NCI-H187 (cell line): ENCODE measurements at places on chromosomes 1 and 21.

DNA sequence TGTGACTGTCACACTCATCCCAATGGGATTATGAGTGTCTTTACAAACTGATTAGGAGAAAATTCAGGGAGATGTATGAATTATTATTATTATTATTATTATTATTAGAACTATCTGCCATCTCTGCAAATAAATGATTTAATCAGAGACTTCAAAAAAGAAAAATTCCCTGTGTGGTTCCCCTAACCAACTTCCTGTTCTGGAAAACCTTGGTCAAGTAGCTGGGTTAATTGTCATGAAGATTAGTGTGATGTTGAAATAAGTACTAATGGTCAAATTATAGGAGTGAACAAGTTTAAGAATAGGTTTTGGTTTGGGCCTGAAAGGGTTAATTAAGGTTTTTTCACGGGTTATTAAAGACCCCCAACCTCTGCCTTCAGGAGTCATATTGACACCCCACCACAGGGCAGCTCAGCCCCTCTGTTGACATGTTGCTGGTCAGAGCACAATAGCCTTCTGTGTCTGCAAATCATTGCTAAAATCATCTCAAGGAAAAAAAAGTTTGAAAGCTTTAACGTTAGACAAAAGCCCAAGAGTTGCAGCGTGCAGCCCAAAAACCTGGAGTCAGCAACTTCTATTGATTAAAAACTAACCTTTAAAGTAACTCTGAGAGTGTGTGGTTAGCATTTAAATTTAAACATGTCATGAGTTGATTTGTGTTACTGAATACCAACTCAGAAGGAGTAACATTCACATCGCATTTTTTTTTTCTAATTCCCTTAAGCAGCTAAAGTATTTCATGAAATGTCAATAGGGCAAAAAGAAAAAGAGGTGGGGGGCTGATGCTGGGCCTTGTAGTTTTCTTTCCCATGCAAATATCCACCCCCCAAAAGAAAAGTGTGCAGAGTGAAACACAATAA, 272.5 kb downstream of the TM2D1 start:
- no peak for DNase-seq

GRCh38 chr1:197778366-197778945, 3.2 kb upstream of the DENND1B start:
- DNase-seq: no peak

DNA sequence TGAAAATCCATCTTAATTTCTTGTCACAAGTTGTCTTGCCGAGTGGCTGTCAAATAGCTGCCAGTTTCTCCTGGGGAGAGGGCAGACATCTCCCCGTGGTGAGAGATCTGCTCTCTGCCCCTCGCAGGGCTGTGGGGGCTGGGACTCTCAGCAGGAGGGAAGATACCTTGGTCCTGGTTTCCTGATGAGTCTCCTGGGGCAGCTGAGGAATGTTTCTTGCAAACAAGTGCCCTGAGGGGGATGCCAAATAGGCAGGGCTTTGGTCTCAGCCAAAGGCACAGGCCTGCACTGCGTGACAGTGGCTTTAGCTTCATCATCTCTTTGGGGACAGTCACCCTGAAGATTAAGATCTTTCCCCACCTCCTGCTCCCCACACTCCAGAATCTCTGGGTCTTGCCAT, 40.9 kb downstream of the SYT6 start:
- DNase-seq: no peak

DNA sequence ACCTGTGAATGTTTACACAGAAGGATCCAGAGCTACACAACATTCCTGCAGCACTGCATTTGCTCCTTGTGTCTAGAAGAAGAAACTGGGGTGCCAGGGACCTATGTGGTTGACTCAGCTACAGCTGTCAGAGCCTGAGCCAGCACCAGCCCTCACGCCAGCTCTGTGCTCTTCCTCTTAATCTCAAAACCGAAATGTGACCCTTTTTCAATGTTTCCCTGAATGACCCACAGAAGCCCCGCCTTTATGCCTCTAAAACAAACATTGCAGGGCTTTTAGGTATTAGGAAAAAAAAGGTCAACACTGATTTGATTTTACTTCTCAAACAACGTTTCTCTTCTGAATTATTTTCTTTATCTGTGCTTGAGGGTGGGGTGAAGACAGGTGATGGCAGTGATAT, 260.5 kb downstream of the DYRK1A start:
- no peak for DNase-seq

- DNase-seq: no peak
Measured at GRCh38 chr1:206982216-206982615, 12.0 kb upstream of the FCAMR start.

GRCh38 chr1:200795156-200795555, 56.5 kb downstream of the CAMSAP2 start:
- no peak for DNase-seq

DNA sequence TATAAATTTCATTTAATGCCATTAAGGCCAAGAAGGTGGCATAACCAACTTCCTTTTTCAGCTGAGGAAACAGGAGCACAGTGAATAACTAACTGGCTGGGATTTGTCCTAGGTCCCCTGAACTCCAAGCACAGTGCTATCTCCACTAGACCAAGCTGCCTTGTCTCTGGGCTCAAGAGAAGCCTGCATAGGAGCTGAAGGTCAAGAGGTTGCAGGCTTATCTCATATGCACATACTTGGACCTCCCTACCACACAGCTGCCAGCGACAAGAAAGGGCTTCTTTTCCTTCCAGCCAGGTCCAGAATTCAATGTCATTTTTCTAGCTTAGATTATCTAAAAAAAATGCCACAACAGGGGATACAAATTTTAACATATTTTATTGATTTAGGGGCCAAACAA, 27.1 kb downstream of the AK2 start:
- no peak for DNase-seq

- DNase-seq: no peak
Measured at GRCh38 chr1:209633335-209633997, 18.8 kb downstream of the LAMB3 start.

DNA sequence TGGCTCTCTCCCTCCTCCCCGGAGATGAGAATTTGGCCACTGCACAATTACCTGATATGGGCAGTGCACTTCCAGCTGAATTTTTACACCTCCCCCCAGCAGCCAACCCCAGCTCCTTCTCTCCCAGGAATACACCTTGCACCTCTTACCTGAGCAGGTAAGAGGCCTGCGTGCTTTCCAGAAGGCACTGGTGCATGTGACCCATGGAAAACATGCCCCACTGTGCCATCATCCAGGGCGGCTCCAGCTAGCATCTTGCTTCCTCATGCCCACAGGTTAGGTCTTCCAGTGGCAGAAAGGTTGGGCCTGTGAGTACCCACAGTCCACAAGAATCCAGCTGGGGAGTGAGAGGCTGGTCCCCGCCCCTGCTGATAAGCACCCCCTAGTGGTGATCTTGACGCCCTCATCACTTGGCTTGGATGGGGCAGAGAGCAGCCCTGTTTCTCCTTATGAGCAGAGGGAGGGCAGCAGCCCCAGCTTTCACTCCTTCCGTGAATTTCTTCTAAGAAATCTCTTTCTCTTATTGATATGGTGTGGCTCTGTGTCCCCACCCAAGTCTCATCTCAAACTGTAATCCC, 57.8 kb downstream of the EDARADD start:
- DNase-seq: no peak

GRCh38 chr1:186404454-186405051, 28.9 kb downstream of the ODR4 start:
- DNase-seq: no peak

- no peak for DNase-seq
Measured at GRCh38 chr1:215526147-215526845, 40.8 kb upstream of the KCTD3 start.

- no peak for DNase-seq
Measured at GRCh38 chr1:179303200-179303785, 9.7 kb downstream of the SOAT1 start.

- DNase-seq: no peak
Measured at GRCh38 chr1:43464681-43465504, 11.2 kb upstream of the HYI start.

DNA sequence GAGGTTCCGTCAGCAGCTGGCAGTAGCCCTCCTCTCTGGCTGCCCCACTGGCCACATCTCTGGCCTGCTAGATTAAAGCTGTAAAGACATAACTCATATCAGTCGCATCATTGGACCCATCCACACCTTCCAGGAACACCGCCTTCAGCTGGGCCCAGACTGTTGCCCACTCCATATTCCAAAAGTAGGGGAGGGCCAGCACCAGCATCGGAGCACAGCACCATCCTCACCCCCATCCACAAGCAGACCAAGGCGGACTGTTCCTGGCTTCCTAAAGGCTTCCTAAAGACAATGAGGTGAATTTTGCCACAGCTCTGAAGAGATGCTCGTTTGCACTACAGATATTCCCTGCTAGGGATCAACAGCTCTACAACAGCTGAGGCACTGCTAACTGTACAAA, 3.5 kb downstream of the SHISA4 start:
- DNase-seq: no peak

DNA sequence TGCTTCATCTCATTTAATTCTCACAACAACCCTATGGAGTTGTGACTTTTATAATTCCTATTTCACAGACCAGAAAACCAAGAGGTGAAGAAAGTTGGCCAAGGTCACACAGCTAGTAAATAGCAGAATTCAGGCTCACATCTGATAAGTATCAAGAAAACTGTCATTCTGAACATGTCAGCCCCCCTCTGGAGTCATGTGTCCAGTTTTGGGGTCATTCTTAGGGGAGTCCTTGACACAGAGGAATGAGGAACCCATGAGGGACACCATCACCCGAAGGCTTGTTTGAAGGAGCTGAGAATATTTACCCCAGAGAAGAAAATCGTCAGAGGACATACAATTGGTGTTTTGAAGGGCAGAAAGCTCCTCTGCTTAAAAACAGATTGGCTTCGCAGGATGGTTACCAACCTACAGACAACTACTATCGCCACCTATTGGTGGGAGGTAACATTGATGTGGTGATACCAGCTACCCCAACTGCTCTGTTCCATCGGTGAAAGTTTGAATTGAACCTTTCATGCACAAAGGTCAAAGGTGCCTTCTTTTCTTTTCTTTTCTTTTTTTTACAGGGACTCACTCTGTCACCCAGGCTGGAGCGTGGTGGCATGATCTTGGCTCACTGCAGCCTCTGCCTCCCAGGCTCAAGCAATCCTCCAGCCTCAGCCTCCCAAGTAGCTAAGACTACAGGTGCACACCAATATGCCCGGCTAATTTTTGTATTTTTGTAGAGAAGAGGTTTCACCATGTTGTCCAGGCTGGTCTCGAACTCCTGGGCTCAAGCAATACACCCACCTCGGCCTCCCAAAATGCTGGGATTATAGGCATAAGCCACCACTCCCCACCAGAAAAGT, 31.3 kb downstream of the NCMAP start:
- peak; percentile 10 for DNase-seq

DNA sequence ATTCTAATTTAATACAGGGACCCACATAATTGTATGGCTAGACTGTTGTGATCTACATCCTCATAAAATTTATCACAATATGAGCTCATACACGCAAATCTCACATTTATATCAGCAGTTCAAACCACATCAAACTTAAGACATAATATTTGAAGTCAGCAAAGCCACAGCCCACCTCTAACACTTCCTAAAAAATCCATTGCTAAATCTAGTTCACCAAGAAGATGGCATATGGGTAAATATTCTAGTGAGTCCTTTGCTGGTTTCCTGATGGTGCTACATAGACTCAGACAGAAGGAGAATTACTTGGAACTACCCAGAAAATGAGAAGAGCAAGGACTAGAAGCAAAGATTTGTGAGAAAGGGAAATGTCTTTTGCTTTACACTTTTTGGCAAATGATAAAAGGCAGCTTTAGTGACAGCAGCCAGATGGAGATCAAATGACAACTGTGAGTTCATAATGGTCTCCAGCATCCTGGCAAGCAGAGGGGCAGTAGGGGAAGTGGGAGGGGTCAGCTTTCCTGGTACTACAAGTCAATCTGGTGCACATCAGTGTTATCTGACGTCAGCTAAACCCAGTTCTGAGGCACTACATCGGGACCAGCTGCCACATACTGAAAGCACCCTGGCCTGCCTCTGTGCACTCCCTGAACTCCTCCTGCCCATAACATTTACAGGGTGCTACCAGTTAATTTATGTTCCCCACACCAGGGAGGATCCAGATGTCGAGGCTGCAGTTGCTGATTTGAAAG, 10.6 kb upstream of the GADD45A start:
- no peak for DNase-seq

DNA sequence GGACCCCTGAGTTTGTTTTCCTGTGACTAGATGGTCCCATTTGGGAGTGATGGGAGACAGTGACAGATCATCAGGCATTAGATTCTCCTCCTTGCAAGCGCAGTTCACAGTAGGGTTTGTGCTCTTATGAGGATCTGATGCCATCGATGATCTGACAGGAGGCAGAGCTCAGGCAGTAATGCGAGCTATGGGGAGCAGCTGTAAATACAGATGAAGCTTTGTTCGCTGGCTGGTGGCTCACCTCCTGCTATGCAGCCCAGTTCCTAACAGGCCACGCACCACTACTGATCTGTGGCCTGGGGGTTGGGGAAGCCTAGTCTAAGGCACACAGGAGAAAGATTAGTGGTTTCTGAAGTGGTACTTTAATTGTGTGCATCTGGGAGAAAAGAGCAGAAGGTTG, 7.1 kb upstream of the PLPP3 start:
- DNase-seq: no peak

GRCh38 chr1:28668956-28669723, 556 bp downstream of the GMEB1 start:
- peak; percentile 77 for DNase-seq

GRCh38 chr1:2210084-2210653, 15.6 kb upstream of the FAAP20 start:
- DNase-seq: no peak

DNA sequence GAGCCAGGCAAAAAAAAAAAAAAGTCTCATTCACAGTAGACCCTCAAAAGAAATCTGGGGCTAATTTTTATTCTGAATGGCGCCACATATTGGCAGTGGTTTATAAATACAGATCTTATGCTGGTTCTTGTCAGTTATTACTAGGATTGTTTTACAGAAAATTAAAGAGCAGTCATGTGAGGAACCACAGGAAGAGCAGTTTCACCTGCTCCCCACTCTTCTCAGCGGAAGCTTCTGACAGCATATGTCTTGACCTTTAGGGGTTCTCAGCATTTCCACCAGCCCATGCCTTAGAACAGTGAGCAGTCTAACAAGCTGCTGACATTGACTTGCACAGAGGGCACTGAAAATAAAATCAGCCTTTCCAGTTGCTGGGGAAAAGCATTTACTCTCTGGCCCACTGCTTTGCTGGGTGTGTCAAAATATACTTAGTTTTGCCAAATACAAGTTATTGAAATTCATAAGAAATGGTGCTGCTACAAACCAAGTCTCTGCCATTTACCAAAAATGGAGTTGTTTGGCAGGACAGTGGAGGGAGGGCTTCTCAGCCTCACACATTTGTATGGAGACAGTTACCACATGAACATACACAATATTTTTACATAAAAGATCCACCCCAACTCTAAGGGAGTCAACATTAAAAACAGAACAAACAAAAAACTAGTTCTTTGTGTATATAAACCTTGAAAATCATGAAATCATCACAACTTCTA, 144.2 kb downstream of the SYT2 start:
- DNase-seq: no peak
